ENCODE measurements at places on chromosomes 13 and 19. TPM values are rescaled to one million over a fixed set of nuclear protein-coding genes. Genes with fewer than 3 reads are reported as not detected.

DNA sequence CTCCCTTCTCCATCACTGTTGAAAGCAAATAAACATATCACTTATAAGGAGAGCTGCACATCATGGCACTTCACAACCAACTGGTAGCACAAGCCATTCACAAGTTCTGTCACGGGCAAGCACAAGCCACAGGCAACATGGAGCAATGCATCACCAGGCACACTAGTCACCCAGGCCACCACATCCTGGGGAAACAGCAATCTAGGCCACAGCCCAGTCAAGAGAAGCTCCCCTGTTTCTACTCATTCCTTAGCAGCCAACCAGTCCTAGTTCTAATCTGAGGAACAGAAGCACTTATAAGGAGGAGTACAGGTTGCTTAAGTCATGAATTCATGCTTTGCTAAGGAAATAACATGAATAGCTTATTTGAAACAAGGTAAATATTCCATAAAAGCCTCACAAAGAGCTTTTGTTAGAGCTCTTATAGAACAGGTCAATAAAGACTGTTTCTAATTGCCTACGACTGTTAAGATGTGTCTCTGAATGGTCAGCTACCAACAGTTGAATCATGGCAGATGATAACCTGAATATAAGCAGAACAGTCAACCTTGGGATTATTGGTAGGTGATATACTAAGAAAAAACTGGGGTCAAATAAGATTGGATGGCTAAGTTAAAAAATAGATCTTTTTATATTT is 169.0 kb downstream of the TBC1D4 start:
- no peak for DNase-seq

DNA sequence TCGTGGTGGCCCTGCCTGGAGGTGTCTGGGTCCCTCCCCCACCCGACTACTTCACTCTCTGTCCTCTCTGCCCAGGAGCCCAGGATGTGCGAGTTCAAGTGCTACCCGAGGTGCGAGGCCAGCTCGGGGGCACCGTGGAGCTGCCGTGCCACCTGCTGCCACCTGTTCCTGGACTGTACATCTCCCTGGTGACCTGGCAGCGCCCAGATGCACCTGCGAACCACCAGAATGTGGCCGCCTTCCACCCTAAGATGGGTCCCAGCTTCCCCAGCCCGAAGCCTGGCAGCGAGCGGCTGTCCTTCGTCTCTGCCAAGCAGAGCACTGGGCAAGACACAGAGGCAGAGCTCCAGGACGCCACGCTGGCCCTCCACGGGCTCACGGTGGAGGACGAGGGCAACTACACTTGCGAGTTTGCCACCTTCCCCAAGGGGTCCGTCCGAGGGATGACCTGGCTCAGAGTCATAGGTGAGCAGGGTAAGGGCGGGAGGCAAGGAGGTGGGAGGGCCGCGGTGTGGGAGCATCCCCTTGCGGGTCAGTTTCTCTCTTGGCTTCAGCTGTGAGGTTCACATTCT is 19.2 kb downstream of the NECTIN2 start:
- no peak for DNase-seq

DNA sequence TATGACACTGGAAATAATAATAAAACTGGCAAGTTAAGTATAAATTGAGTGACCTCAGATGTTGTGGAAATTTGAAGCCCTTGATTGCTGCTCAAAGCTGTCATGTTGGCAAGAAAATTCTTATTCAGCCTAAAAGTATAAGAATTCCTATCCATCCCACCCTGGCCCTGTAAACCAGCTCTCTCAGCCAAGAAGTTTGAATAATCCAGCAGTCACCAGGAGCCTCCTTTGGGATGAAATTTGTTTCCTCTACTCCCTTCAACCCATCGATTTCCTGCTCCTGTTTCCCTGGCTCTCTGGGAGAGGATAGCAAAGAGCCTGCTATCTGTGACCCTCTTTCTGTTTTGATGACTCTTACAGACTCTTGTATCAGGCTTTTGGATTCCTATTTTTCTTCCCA is 169.3 kb downstream of the LHFPL6 start:
- no peak for DNase-seq

- no peak for DNase-seq
Measured at GRCh38 chr13:62331384-62331783, 915.7 kb upstream of the PCDH20 start.

- DNase-seq = no peak
Measured at GRCh38 chr13:95184317-95184716, 116.9 kb downstream of the ABCC4 start.

- no peak for DNase-seq
Measured at GRCh38 chr13:78201411-78201810, 282.8 kb upstream of the EDNRB start.

DNA sequence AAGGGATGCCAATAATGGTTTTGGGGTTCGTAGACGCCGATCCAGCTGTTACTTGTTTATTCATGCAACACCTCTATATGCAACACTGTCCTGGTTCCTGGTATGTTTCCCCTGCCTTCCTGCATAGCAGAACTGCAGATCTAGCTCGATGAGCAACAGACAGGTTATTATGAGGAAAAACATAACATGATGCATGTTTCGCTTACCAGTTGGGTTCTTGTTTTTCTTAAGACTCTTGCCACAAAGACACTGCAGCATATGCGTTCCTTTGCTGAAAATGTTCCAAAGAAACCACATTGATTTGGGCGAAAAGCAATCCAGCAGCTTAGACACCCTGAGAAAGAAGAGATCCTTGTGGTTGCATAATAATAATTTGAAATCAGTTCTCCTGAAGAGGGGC is 583 bp downstream of the FGF14 start:
- DNase-seq = no peak

Gene SYCN
- total RNA-seq = not detected
